ENCODE measurements at places on chromosomes 11 and 22.
A peak's percentile ranks its signal among the peaks of the same experiment; 100 is the strongest.

GRCh38 chr11:100354736-100355135, 332.4 kb upstream of the ARHGAP42 start:
- DNase-seq: no peak

- no peak for DNase-seq
Measured at GRCh38 chr11:57458410-57459163, 1.7 kb upstream of the RTN4RL2 start.

GRCh38 chr11:19237381-19237780, 3.4 kb downstream of the E2F8 start:
- no peak for DNase-seq

GRCh38 chr11:73797457-73797856, 9.8 kb downstream of the MRPL48 start:
- DNase-seq: no peak

DNA sequence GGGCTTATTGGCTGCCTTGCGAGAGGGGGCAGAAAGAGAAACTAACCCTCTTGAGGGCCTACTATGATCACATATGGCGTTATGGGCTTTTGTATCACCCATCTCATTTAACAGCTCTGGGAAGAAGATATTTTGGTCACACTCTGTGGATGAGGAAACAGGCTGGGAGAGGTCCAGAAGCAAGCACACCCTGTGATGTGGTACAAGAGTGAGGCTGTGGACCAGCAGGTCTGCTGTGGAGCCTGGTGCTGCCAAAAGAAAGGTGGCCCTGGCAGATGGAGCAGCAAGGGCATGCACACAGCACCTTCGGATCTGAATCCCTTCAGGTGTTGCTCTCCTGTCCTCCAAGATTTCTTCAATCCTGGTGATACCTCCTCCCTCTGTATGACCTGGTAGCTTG, 64.1 kb downstream of the KCNC1 start:
- DNase-seq: no peak

DNA sequence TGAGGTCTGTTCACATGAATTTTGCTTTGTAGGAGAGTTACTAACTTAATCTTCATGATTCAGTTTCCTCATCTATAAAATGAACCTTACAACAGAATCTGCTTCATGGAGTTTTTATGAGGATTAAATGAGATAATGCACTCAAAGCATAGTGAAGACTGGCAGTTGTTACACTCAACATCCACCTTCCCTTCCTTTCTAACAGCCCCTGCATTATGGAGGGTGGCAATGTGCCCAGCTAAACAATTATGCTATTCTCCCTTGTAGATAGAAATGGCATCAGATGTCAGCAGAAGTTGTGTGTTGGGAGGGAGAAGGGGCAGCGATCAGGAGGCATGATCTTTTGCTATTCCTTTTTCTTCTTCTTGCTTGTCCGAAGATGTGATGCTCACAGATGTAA, 6.5 kb downstream of the POU2AF1 start:
- no peak for DNase-seq

DNA sequence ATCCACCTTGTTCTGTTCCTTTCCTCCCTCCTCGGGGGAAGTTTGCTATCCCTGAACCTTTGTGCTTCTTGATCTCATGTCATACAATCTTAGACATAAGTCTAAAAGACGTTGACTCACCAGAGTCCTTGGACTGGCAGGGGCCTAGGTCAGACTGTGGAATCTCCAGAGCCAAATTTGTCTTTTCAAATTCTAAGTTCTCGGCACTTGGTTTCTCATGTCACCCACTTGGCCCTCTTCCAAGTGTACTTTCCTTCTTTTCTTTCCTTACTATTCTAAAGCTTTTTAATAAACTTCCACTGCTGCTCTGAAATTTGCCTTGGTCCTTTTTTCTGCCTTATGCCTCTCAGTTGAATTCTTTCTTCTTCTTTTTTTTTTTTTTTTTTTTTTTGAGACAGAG, 30.1 kb upstream of the SMPD1 start:
- no peak for DNase-seq

- DNase-seq: no peak
Measured at GRCh38 chr11:2461253-2461955, 16.6 kb downstream of the KCNQ1 start.

DNA sequence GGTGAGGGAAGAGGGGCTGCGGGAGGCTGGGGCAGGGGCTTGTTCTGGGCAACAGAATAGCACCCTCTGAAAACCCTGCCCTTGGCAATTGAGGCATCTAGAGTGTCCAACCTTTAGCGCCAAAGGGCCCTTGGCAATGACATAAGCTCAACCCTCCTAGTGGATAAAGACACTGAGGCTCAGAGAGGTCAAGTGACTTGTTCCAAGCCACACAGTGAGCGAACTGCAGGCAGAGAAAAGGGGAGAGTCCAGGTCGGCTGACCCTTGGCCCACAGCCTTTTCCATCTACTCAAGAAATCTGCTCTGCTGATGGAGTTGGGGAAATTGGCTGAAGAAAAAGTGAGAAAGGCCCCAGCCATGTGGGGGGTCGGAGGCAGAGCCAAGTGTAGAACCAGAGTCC, 2.9 kb downstream of the SEC14L2 start:
- no peak for DNase-seq

DNA sequence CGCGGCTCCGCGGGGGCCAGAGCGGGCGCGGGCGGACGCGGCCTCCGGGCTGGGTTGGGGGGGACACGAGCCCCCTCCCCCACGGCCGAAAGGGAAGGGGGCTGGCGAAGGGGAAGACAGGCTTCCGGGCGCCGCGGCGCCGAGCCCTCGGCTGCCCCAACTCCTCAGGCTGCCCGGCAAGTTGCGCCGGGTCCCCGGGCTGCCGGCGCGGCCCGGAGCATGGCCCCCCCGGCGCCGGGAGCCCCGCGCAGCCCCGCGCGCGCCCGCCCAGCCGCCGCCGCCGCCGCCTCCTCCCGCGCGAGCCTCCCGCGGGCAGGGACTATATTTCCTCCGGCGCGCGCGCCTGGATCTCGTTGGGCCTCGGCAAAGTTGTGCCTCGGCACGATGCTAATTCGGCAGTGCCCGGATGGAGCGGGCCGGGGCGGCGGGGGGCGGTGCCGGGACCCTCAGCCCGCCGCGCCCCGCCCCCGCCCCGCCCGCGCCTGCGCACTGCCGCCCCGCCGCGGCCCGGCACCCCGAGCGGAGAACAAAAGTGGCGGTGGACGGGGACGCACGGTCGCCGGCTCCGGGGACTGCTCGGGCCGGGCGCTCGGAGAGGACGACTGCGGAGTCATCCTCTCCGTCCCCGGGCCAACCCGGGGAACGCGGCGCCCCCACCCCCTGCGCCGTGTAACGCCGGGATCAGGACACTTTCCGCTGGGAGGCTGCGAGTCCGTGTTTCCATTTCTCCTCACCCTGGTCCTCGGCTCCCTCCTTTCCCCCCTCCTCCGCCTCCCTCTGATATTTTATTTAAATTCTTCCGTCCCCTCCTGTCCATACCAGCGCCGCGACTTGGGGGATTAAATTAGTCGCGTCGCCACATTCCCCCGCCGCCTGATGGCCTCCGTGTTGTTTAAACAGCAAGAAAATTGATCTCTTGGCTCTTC, at the start of gene PHF21B:
TSS of gene PHF21B (minus strand) at position 400 of the 926 bp plus-strand sequence. CDS start 456 bp downstream, outside the sequence.
- DNase-seq: peak; percentile 8

DNA sequence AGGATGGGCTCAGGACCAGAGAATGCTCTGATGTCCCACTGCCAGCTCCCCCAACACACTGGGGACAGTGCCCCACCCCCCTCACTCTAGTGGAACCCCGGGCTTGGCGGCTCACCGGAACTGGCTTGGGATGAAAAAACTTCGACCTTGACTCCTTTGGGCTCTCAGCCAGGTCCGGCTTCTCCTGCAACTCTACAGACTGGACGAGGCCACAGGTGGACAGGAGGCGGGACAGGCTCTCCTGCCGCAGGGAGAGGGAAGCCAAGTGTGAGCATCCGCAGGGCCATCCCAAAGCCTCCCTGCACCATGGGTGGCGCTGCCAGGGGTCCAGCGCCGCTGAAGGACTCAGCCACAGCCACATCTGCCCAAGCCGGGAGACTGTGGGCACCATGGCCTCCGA, 3.7 kb downstream of the RRP7A start:
- DNase-seq: no peak

- DNase-seq: no peak
Measured at GRCh38 chr11:70603756-70604211, 205.5 kb downstream of the CTTN start.

DNA sequence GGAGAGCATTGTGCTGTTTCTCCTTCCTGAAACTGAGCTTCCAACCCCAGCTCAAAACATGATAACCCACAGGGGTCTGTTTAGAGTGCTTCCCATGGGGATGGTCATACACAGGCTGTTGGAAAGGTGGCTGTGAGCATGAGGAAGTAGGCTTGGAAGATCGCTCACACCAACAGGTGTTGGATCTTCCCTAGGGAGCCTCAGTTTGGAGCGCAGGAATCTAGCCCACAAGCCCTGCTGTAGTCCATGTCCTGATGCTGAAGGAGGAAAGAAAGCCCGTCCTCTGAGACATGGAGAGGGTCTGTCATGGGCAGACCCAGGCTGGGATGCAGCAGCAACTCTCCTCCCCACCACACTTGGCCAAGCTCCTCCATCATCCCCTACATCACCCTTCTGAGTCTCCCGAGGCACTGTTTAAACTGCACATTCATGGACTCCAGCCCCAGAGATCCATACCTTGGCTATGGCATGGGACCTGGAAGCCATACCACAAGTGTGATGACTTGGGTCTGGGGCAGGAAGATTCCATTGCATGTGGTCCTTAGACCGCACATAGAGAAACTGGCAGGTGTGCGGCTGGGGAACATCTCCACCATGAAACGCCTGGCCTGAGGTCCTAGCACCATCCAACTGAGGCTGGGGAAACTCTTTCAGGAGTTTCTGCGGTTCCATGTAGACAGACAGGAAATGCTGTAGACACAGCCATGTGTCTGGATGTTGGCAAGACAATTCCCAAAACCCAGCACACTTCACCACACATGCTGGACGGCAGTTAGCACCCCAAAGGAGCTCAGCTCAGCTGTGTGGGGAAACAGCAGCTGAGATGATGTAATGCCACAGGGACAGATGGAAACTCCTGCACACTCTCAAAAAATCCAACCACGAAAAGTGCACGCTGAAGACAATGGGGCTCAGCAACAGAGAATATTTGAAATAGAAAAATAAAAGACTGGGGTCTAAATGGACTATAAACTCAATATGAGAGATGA, 27.6 kb upstream of the TTC12 start:
- no peak for DNase-seq

DNA sequence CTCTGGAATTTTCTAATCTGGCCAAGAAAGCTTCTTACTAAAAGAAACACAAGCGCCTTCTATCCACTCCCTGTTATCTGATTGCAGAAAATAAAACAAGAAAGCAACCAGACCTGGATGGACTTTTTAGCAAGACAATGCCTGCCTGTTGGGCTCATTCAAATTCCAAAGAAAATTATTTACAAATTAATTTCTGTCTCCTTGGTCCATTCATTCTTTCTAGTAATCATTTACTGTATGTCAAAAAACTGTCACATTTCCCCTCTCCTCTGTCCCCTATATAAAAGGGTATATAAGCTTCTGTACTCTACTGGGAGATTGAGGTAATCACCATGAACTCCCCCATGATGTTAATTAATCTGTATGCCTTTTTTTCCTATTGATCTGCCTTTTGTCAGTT, 279.9 kb downstream of the DLG2 start:
- DNase-seq: no peak

DNA sequence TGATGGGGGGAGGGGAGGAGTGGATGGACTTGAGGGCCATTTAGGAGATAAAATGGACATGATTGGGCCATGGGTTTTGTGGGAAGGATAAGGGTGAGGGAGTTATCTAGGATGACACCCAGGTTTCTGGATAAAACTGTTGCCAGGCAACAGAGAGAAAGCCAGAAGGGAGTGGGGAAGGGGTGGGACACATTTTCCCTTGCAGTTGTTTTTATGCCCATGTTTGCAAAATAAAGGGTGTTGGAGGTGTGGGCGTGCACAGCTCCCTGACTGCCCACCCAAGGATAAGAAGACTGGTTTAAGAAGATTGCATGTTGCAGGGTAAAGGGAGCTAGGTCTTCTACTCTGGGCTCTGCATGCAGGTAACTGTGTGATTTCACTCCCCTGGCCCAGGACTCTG, 18.3 kb upstream of the YWHAH start:
- DNase-seq: no peak

DNA sequence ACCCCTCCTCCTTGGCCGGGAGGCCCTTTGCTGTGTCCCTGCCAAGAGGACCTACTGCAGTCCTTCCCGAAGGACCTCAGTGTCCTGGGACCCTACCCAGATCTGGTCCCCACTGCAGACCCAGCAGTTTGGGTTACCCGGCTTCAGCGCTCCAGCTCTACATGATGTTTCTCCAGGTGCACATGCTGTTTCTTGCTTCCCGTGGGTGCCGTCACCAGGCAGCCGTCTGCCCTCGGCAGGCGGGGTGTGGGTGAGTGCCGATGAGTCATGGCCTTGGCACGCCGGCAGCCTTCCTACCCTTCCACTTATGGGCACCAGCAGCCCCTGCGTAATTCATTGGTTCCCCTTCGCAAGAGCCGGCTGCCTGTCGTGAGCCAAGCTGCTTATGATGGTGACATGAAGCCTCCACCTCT, 101.8 kb downstream of the BCR start:
- no peak for DNase-seq

DNA sequence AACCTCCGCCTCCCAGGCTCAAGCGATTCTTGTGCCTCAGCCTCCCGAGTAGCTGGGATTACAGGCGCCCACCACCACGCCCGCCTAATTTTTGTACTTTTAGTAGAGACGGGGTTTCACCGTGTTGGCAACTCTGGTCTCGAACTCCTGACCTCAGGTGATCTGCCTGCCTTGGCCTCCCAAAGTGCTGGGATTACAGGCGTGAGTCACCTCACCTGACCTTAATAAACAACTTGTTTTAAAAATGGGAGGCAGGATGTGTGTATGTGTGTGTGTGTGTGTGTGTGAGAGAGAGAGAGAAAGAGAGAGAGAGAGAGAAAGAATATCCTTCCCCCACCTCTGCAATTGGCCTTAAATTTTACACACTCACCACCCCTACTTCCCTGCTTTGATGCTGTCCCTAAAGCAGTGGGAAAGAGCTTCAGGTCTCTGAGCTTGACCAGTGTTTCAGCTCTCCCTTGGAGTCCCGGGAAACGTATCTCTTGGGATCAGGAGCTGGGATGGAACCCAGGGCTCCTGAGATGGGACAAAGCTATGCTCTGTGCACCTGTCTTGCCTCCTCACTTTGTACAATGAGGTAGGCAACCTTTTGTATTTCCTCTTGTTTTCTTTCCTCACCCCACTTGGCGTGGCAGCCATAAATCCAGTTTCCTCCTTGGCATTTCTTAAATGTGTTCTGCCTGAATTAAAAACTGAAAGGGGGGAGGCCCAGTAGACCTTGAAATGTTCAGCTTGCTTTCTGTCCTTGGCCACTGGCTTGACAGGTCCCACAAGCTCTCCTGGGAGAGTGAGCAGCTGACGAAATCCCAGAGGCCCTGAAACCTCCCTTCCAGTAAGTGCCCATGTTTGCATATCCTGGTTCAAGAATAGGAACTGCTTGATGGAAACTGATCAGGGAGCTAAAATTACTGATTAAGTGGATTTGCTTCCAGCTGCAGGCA, 17.8 kb upstream of the XBP1 start:
- no peak for DNase-seq
